ENCODE measurements at places on chromosomes 2 and 18.

- no peak for DNase-seq
These were observed 22.4 kb downstream of the ODC1 start for GRCh38 chr2:10425699-10426098.

GRCh38 chr2:47260971-47261370, 105.9 kb upstream of the STPG4 start:
- no peak for DNase-seq

GRCh38 chr2:124480958-124481357, 455.9 kb downstream of the CNTNAP5 start:
- DNase-seq: no peak

- no peak for DNase-seq
These were observed 18.1 kb upstream of the LCLAT1 start for GRCh38 chr2:30428827-30429461.

GRCh38 chr2:46175419-46175818, 121.8 kb upstream of the EPAS1 start:
- no peak for DNase-seq

- no peak for DNase-seq
These were observed 275.6 kb upstream of the CXCR4 start for GRCh38 chr2:136393514-136393913.
